ENCODE measurements at places on chromosomes 2 and 18. TPM values are rescaled to one million over a fixed set of nuclear protein-coding genes. Genes with fewer than 3 reads are reported as not detected.

RTP5 gene
- total RNA-seq, result not detected

SF3B6 gene
- total RNA-seq, result 221 TPM

MAPK4 gene
- total RNA-seq, result 0.26 TPM

CD8A gene
- total RNA-seq, result 0.08 TPM

NRP2 gene
- total RNA-seq, result 45.5 TPM

TXNDC9 gene
- 30.2 TPM for total RNA-seq

ACKR3 gene
- not detected for total RNA-seq

DSEL gene
- total RNA-seq, result 2.2 TPM
